ENCODE measurements at places on chromosomes 2 and 18.

DNA sequence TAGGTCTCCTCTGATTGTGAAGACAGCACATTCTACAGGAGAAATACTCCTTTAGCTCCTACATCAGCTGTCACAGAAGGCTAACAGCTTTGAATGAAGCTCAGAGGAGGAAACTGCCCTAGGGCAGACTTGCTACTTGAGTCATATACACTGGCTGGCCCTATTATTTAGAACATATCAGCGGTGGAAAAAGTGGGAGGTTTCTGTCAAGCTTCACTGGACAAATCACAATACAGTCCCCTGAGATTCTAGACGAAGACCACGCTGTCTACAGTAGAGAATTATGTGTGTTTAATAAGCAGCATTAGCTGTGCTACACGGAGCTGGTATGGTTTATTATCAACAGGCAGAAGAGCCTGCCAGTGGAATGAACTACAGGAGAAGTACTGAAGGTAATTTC, 230.9 kb upstream of the FSIP2 start:
- no peak for DNase-seq

DNA sequence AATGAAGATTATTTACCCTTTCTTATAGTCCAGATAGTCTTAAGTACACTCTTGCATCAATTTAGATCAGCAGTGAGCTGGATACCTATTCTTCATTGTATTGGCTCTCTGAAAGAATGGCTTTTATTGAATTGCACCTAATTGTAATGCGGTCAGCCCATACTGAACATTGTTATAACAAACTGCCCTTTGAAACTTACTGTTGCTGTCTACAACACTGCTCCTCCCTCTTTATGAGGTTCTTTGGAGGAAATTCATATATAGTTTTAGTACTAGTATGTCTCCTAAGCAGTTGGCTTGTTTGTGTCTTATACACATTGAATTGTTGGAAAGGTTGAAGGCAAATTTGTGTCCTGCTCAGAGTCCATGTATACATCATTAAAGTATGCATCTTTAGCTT, 66.5 kb upstream of the UGP2 start:
- DNase-seq, result no peak

DNA sequence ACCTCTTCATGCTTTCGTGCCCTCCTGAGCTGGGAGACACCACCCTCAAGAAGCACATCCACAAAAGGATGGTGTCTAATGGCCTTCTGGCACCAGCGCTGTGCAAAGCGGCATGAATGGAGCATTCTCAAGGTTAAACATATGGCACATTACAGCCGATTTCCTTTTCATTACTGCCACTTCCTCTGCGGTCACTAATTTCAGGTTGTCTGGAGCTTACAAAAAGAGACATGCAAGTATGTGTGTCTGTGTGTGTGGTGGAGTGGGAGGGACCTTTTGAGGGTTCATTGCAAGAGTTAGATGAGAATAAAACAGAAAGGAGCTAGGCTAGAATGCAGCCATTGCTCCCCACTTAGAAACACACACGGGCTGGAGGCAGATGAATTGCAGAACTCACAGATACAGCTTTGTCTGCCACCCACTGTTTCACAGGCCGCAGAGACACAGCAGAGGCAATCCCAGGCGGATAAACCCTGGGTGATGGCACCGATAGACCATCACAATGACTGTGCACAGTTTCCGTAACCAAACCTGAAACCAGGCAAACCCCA, 76.0 kb downstream of the TGIF1 start:
- DNase-seq, result no peak

DNA sequence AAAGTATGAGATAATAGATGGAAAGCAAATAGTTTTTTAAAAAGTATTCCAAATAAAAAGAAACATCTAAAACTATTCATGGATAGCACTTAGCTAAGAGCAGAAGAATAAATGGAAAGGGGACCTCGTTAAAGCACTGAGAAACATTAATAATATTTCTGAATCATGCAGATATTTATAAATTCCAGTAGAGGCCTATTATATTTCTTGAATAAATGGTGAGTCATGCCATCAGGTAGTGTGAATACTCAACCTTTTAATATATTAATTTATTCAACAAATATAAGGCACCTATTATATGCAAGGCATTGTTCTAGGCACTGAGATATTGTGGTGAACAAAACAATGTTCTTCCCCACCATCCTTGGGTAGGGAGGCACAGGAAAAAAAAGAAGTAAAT, 53.8 kb downstream of the ICA1L start:
- DNase-seq, result no peak

GRCh38 chr2:23592061-23592685, 207.2 kb downstream of the KLHL29 start:
- no peak for DNase-seq

DNA sequence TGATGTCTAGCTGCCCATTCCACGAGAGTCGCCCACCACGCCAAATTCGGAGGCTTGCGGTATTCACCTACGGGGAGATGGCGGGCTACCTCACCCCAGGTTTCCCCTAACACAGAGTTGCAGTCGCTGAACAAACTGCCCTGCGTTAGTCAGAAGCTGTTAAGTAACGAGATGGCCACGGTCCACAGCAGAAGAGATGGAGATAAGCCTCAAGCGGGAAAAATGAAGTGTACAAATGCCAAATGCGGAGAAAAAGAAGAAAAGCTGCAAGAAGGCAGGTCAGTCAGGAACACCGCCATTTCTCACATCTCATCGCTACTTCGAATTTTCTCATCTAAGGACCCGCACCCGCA, 425 bp downstream of the ASB3 start:
- no peak for DNase-seq

GRCh38 chr2:192124571-192124970, 70.2 kb downstream of the TMEFF2 start:
- DNase-seq, result no peak

- no peak for DNase-seq
These were observed 132.3 kb upstream of the DLX2 start for GRCh38 chr2:172234716-172235691.

GRCh38 chr2:30203156-30203555, 28.2 kb upstream of the LBH start:
- no peak for DNase-seq

DNA sequence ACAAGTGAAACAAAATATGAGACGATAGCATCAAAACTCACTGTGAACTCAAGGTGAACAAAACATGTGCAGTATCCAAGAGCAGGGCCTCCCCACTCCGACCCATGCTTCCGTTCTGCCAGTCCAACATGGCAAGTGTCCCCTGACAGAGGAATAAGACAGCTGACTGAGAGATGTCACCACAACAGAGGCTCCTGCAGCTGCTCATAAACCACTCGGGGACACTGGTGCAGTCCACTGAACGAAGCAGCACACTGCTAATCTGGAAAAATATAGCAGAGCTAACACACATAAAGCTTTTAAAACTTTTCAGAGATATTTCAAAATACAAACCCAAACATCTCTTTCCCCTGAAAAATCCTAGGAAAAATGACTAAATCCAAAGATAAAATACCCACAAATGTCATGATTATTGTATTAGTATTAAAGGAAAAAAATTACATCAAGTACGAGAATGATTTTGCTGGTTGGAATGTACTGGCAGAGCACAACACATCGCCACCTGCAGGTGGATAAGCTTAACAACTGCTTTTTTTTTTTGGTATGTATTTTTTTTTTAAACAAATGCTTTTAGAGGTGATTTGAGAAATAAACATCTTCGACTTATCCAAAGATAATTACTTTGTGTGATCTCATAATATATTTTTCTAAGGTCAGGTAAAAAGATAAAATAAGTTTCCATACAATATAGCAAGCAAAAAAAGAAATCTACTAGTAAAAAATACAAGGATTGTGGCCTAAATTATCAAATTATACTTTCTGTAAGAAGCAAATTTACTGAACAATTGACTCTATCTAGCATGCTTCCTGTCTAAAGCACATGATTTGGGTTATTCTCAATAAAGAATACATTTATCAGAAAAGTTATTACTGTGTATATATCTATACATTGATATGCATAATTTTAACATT, 18.6 kb downstream of the THADA start:
- no peak for DNase-seq

DNA sequence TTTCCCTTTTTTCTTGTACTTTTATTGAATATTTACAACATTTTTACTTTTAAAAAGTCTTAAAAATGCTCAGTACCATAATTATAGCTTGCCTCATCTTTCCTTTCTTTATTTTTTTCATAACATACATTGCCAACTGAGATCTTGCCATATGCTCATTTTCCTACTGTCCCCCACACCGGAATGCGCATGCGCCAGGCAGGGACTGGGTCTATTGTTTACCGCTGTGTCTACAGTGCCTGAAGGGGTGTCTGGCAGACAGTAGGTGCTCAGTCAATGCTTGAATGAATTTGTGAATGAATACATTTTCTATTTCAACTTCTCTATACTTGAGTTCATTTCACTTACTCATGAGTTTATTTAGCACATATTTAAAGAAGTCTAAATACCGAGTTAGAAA, 158.0 kb downstream of the CYP26B1 start:
- DNase-seq, result no peak

- DNase-seq, result no peak
These were observed 479.3 kb downstream of the CPS1 start for GRCh38 chr2:211035548-211036185.

- DNase-seq, result no peak
These were observed 63.2 kb downstream of the SCG2 start for GRCh38 chr2:223538920-223539440.

- no peak for DNase-seq
These were observed 1.5 kb upstream of the DGUOK start for GRCh38 chr2:73925033-73925704.
